ENCODE measurements at places on chromosomes 4 and X.

- DNase-seq: no peak
These were observed 29.3 kb downstream of the RGS12 start for GRCh38 chr4:3322059-3322550.

DNA sequence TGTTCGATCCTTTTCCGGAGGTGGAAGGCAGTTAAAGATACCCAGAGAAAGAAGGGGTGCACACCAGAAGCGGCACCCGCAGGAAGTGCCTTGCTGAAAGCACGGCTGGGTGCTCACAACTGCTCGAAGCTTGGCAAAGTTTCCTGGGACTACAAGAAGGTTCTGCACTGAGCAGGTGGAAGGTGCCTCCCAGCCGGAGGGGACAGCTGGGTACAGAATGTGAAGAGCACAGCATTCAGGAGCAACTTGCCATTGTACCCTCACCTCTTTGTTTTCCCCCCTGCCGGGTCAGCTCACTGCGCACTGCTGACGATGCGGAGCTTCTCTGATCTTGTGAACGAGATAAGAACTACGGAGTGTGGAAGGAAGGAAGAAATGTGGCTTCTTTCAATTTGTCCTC is 289.2 kb downstream of the FBXW7 start:
- DNase-seq: no peak

DNA sequence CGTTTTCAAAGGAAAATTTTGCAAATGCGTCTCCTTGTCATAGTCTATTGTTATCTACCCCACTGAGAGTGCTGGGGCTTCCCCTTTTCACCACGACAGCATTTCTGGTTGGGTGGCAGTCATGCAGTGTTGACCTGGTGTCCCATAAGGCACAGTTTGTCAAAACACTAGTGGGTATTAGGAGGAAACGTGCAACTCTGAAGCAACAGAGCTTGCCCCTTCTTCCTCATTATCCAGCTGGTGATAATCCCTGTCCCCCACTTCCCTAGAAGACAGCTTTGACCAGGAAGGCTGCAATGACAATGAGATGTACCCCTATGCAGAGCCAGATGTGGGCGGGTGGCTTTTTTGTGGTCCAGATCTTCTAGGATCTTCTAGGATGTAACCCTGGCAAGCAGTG is 1.8 kb downstream of the TBC1D1 start:
- no peak for DNase-seq

DNA sequence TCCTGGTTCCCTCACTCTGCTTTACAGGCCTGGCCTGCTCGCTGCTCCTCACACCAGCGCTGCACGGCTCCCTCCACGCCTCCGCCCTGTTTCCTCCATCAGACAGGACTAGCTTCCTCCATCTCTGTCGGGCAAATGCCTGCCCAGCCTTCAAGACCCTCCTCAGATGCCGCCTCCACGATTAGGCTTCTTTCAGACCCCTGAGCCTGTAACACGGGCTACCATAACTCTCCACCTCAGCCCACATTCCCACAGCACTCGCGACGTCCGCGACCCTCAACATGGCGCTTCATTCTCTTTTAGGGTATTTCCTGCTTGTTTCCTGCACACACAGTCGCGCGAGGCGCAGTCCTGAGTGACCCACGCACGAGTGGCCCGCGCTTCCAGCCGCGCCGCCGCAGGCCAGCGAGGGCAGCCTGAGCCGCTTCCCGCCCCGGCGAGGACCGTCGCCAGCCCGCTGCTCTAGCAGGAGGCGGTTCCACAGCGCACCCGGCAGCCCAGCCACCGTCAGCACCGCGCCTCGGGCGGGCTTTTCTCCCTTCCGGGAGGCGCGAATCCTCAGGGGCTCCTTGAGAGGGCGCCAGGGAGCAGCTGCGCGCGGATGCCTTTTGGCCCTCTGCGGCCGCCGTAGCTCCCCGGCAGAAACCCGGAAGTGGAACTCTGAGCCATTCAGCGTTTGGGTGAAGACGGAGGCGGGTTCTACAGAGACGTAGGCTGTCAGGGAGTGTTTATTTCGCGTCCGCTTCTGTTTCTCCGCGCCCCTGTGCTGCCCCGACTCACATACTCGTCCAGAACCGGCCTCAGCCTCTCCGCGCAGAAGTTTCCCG is at the start of gene FRG1:
Gene FRG1 (plus strand): TSS at position 695 of the 827 bp plus-strand sequence. CDS start 138 bp downstream, outside the sequence.
- no peak for DNase-seq

- no peak for DNase-seq
These were observed 119.0 kb downstream of the ANKRD50 start for GRCh38 chr4:124593494-124593893.

DNA sequence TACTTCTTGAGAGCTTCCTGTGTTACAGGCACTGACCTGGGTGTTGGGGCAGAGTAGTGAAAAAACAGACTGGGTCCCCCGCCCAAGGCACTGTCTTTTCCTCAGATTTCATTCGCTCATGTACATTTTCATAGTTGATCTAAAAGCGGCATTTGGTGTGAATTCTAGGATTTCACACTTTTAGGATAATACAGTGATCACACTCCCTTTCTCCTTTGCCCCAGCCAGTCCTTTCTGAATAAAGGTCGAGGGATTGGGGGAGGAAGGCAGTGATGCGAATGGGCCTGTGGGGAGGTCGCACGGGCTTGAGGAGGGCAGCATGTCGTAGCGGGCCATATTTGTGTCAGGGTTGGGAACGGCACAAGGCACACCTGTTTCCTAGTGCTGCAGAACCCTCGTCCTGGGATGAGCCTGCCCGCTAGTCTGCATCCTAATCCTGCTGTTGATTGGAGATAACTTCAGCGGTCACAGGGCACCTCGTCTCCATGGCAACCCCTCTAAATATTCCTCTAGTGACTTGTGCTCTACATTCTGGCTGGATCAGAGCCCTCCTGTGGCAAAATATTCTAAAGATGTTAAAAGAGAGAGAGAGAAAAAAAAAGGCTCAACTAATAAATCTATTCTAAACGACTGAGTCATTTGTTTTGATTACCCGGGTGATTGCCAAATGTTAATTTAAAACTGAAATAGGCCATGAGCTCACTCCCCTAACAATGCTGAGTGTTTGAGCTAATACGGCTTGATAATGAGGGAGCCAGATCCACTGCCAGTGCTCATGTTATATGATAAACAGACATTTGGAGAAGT is 21.8 kb downstream of the FHL1 start:
- peak; percentile 81 for DNase-seq

DNA sequence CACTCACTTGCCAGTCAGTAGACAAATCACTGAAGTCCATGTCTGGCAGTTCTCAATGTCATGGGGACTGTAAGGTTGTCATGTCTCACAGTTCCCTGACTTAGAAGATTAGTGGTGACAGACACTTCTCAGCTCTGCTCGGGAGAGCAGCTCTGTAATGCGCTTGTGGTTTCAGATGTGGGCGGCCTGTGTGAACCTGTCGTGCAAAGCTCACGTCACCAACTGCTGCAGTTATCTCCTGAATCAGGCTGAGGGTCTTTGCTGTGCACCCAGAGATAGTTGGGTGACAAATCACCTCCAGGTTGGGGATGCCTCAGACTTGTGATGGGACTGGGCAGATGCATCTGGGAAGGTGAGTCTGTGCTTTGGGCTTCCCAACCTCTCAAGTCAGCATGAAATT is at the start of gene IL9R:
Gene IL9R (plus strand): TSS at position 261 of the 400 bp plus-strand sequence. CDS start 64 bp downstream, at position 325.
- DNase-seq: no peak

DNA sequence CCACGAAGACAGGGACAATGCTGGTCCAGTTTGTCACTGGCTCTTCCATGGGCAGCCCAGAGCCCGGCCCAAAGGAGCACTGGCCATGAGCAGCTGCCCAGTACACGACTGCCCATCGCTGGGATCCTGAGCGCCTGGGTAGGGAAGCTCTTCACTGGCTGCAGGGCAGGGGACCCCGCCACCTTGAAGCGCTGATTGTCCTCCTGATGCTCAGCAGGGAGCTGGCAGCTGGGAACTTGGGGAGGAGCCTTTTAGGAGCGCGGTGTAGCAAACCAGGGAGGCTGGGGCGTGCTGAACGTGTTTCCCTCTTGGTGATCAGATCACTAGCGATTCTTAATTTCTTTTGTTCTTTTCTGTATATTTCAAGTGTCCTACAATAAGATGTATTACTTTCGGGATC is 1.8 kb downstream of the L1CAM start:
- peak; percentile 71 for DNase-seq

DNA sequence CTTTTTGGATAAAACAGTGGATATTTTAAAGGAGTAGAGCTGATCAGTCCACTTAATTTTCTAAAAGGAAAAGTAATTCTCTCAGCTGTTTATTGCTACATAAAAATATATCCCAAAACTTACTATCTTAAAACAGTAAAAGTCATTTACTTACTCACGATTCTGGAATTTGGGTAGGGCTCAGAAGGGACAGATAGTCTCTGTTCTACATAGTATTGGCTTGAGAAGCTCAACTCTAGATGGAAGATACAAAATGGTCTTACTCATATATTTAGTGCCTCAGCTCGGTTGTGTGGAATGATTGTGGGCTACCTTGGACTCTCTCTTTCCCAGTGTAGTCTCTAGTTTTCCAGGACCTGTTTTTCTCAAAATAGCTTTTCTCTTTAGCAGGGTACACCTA is 691.5 kb upstream of the POU3F4 start:
- no peak for DNase-seq

- no peak for DNase-seq
These were observed 38.4 kb downstream of the ZNF185 start for GRCh38 chrX:152936306-152936705.

DNA sequence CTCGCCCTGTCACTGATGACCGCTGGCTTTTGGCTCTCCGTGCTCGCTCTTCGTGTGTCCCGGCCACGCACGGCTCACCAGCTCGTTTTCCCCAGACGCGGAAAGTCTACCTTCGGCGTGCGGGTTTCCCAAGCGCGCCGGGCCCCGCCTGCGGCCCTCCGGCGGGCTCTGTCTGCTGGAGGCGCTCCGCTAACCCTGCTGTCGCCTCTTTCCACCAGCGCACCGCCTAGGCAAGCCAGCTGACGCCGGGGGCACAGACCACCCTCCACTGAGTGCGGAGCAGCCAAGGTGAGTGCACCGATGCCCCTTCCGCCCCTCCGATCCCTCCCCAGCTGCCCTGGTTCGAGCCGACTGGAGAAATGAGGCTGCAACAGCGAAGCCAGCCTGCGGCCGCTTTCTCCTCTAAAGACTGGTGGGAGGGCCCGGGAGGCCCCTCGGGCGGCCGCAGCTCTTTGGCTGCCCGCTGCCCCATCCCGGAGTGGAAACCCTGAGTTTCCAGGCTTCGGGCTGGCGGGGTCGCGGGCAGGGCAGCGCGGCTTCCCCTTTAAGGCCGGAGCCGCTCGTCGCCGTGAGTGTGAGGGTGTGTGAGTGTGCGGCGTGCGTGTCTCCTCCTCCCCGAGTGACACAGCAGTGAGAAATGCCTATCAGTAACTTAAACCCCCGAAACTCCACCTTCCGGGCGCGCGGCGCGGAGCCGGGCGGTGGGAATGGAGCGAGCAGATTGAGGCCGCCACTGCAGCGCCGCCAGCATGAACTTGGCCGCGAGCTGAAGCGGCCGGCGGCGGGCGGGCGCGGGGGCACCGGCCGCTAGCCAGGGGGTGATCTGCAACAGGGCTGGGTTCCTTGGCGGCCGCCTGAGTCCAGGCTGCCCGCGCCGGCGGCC is at the start of gene MAMLD1:
Gene MAMLD1 (plus strand): TSS at position 719 of the 883 bp plus-strand sequence. CDS start 82,200 bp downstream, outside the sequence.
- DNase-seq: peak; percentile 33
